Progenitor cell of endocrine pancreas (in vitro differentiated cells): ENCODE measurements at places on chromosomes 2 and 18. TPM values are rescaled to one million over a fixed set of nuclear protein-coding genes. Genes with fewer than 3 reads are reported as not detected.

- DNase-seq = no peak
These were observed 82.9 kb downstream of the CHRNA1 start for GRCh38 chr2:174681099-174682006.

GRCh38 chr2:133418671-133419070 is 149.6 kb downstream of the NCKAP5 start:
- DNase-seq = no peak

GRCh38 chr2:197615016-197615652 is 60.3 kb downstream of the RFTN2 start:
- no peak for DNase-seq

- DNase-seq = no peak
These were observed 234.8 kb upstream of the PXDN start for GRCh38 chr2:1979138-1979537.

DNA sequence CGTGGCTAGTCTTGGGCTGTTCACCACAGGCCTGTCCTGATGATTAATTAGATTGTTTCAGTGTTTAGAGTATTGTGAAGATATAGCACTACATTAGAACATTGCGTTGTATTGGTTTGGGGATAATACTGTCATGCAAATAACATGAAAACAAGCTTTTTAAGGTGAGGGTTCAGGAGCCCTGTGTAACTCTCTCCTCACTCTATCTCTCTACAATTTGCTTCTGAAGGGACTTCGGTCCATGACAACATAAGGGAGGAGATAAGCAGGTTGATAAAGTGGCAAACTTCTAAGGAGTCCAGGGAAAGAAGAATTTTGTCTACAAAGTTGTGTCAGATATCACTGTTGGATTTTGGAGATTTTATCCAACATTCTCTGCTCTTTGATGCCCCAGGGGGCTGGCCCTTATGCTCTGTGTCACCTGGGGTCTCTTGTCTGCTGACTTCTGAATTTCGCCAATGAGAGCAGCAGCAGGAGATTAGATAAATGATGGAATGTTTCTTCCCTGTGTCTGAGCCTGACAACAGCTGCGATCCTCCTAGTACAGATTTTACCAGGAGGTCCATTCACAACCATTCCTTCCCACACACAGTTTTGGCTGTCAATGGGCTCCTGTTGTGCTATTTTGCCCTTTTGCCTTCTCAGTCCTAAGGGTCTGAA is 3.3 kb downstream of the TNP1 start:
- no peak for DNase-seq

DNA sequence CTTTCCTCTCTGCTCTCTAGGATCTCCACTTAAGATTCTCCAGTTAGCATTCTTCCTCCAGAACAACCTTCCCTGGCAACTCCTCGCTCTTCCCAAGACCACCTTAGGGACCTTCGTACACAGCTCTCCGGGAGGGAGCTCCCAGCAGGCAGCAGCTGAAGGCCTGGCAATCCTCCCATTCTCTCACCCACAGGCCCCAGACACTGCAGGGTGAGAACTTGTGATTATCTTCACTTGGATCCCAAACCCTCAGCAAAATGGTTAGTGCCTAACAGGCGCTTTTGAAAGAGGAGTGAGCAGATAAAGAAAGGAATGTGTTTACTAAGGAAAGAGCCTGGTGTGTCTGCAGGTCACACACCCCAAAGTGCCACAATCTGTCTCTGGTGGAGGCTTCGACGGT is 83.8 kb upstream of the SNTG2 start:
- DNase-seq = no peak

GRCh38 chr2:15279201-15279876 is 281.8 kb downstream of the NBAS start:
- DNase-seq = no peak

DNA sequence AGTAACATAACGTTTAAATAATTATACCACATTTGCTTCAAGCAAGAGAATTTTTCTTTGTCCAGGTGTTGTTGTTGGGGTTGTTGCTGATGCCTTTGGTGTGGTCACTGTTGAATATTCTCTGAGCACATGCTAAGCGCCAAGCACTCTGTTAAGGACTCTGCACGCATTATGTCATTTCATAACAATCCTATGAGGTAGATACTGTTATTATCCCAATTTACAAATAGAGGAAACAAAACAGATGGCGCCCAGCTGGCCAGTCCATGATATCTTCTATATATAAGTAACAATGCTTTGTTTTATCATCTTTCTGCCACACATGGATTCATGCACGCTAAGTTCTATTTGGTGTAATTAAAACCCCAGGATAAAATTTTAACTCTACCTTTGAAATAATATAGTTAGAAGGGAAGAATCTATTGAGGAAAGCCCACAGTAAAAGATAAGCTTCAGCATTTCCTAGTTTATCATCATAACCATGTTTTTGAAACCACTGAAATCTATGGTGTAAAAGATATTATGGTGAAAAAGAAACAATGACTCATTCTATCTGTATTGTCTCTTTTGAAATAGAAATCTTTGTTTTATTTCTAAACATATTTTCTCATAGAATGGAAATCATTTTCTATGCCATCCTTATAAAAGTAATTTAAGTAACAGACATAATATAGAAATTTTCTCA is 199.7 kb downstream of the PID1 start:
- no peak for DNase-seq

The XIRP2 gene
- total RNA-seq = 0.12 and 0.13 TPM in 2 replicates

The METTL8 gene
- 23.5 and 26.9 TPM in 2 replicates for total RNA-seq

The CFAP53 gene
- 1.5 and 1.7 TPM in 2 replicates for total RNA-seq

The C2orf92 gene
- 15.9 and 17.4 TPM in 2 replicates for total RNA-seq
